Retinal pigment epithelial cell (primary cell): ENCODE measurements at places on chromosomes 16 and 17.

GRCh38 chr17:76667786-76668453 lies 24.4 kb upstream of the ST6GALNAC1 start:
- DNase-seq = no peak

DNA sequence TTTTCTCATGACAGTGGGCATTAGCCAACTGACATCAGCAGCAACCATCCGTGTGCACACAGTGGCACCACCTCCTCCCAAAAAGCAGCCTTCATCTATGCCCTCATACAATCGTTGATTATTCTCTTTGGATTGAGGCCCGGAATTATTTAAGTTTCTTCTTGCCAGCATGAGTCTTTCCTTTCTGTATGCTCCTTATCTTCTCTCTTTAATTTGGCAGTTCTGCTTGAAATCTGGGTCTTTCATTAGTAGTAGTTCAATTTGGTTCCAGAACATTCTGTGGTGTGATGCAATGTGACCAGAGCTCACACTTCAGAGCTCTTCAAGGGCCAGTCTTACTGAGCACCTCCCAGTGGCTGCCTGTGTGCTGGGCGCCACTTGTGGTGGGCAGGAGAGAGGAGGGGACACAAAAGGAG lies 52.2 kb upstream of the STH start:
- no peak for DNase-seq

GRCh38 chr16:572865-573650 lies 3.3 kb downstream of the PIGQ start:
- DNase-seq = no peak

- peak; percentile 57 for DNase-seq
These were observed 185.8 kb downstream of the HS3ST3A1 start for GRCh38 chr17:13415871-13416416.

DNA sequence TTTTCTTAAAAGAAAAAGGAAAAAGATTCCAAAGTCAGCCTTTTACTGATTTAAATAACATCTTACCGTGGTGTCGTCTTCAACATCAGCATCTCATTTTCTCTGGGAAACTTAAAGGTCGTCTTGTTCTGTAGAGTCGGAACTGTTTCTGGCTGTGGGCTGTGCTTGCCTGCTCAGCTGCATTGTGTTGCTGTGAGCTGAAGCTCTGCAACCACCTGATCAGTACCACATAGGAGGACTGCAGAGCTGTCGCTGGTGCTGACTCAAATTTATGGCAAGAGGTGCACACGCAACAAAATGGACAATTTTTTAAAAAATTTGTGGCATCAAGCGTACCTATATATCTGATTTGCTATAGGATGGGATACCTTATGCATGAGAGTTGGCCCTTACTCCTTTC lies at the start of gene OMG:
Gene OMG (minus strand): TSS at position 150 of the 400 bp plus-strand sequence. CDS start 908 bp downstream, outside the sequence.
- DNase-seq = no peak

DNA sequence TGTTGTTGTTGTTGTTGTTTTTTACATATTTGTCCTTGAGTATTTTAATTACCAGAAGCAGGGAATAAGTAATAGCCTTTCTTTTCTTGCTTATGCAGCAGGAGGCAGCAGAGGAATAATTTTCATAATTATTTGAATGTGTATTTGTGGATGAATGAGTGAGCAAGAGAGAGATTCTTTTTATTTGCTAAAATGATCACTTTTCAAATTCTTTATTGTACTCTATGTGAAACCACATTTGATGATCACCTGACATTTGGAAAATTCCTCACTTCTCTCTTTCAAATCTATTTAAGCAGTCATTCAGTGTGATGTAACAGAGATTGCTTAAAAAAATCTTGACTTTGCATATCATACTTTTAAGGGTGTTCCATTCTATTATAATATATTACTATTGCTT lies 223.6 kb downstream of the BCAS3 start:
- peak; percentile 31 for DNase-seq

DNA sequence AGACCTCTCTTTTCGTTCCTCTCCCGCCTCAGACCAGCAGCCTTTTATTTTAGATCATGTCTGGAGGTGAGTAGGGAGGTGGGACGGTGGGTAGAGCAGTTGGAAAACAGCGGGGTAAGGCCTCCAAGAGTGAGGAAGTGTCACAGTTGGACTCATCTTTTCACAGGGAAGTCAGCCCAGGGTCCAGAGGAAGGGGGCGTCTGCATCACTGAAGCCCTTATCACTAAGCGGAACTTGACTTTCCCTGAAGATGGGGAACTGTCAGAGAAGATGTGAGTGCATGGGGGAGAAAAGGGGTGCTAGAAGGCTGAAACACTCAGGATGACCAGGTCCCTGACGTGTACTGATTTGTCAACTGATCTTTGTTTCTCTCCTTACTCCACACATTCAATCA lies 461 bp downstream of the LRRC46 start:
- no peak for DNase-seq

GRCh38 chr17:4341616-4341977 lies 24.9 kb downstream of the UBE2G1 start:
- no peak for DNase-seq

- no peak for DNase-seq
These were observed 4.9 kb upstream of the UBALD2 start for GRCh38 chr17:76260220-76260619.

DNA sequence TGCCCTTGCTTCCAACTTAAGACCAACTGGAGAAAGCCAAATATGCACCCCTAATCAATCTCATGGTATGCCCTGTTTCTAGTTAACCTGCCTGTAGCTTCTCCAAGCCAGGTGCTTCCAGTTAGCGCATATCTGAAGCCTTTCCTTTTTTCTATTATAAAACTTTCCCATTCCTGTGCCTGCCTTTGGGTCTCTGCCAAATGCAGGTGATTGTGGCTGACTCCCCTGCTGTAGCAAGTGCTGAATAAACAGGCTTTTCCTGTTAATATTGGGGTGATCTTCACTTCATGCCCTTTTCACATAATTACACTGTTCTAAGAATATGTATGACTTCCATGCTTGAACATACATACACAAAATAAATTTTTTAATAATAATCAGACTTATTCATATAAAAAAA lies 207.4 kb downstream of the TANC2 start:
- no peak for DNase-seq
